ENCODE measurements at places on chromosomes 5 and 9.
A peak's percentile ranks its signal among the peaks of the same experiment; 100 is the strongest.

DNA sequence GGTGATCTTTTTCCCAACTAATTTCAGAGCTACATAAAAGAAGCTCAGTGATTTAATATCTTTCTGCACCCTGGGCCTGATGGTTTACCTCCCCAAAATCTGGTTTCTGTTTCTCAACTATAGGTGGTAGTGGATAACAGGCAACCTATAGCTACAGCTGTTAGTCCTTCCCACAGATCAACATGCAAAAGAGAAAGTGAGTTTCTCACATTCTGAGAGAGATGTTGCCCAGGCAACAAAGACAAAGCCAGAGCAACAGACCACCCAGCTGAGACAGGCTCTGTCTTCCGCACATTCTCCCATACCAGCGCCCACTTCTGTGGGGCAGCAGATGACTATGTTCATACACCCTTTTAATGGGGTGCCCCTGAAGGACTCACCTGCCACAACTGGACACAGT, 40.7 kb upstream of the PPP2R2B start:
- no peak for DNase-seq

DNA sequence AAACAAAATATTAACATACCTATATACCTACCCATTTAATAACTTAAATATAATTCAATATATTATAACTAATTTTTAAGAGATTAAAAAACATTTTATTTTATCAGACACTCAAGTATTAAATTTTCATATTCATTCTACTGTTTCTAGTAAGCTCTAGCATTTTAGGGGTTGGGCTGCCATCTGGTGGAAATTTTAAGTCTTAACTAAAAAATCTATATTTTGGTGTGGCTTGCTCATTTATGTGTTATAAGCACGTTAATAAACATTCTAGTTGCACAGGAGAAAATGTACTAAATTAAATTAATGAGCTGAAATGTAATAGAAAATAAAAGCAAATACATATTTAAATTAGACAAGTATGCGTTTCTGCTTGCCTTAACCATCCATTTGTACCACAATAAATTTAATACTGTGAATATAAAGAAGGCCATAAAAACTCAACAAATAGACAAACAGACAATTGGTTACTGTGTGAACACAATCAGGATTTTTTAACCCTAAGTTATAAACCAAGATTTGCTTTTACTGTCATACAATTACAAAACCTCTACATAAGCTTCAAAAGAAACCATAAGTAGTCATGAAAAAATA, 1728.3 kb upstream of the CDH9 start:
- DNase-seq = no peak

DNA sequence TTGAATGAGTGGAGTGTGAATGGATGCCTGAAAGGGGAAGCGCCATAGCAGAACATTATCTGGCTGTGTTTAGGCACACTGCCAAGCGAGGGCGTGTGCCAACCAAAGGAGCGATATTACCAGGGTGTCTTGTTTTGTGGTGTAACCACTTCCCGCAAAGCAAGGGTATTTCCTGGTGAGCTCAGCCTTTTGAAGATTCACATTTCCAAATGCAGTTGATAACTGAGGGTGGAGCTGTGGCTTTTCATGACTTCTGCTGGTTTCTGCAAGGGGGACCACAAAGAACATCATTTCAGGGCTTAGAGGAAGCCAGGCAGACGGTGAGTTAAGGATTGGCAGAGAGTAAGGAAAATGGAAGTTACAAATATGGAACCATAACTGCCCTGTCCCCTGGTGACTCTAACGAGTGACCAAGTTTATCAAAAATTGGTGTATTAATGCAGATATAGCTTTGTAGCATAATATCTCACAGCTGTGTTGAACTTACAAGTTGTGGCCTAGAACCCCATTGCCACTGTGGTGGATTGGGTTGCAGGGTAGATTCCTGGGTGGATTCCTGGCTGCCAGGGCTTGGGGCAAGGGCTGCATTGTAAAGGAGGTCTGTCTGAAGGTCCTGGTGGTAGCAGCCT, 71.4 kb downstream of the RALGPS1 start:
- no peak for DNase-seq

- DNase-seq = no peak
Observed at GRCh38 chr5:64506567-64507263, 900 bp downstream of the RGS7BP start.

- DNase-seq = no peak
Observed at GRCh38 chr5:175826980-175827379, 44.4 kb upstream of the CPLX2 start.

DNA sequence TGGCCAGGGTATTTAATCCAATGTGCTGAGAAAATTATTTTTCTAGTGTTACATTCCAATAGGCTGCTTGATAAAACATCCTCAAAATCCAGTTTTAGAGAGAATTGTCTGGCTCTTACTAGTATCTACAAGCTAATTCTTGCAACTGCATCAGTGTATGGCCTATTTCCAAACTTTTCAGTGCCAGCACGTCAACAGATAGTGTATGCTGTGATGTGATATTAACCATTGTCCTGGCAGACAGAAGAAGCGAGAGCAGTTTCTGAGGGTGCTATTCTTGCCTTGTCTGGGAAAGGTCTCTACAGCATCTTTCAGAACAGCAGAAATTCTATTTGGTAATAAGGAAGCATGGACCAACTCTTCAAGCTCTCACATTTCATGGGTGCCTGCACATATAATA, 174.2 kb upstream of the CDH12 start:
- DNase-seq = no peak

DNA sequence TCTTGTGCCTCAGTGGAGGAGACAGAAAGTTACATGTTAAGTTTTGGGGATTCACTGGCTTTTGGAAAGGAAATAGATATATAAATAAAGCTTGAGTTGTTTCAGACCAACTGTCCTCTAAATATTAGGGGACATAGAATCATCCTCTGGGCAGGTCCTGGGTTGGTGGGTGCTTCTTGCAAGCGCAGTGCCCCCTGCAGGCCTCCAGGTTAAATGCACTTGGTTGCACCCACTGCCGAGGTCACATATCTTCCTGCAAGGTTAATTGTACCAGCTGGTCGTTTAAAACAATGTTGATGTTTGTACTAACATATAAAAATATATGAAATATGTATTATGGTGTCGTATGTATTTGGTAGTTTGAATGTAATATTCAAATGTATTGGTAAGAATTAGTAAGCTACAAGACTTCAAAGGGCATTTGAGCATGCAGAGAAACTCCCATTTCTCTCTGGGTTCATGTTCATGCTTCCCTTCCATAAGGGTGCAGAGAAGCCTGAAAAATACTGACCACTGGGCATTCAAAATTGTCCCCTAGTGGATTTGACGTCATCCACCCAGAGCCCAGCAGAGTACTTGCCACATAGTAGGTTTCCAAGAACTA, 87.0 kb downstream of the ZNF618 start:
- DNase-seq = no peak

GRCh38 chr5:175082866-175083590, 358.6 kb downstream of the MSX2 start:
- no peak for DNase-seq

DNA sequence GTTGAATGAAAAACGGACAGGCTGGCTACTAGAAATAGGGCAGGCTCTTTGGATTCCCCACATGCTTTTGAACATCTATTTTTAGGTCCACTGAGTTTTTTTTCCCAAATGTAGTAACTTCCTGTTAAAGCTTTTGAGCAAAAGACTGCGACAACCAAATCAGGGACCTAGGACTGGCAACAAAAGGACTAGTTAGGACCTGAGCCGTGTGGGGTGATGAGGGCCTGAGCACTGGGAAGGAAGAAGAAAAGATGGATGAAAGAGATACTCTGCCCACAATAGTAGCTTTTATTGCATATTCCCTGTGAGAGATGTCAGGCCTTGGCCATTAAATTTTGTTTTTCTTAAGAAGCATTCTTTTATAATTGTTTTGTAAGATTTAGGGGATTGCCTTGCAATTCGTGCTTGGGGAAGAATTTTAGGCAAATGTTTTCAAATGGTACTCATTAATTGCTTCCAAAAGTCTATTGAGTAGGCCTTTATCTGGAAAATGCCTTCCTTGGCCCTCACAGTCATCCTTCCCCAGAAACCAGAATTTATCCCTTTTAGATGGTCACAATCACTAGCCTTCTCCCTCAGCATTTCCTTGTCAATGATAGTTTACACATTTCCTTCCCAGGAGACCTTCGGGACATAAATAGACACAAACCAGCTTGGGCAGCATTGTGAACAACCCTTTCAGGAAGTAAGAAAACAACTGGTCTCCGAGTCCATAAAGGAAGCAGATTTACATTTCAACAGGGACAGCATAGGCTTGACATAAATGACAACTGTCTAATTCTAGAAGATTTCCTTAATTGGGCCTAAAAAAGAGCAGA, 166.5 kb downstream of the RMI1 start:
- no peak for DNase-seq

- DNase-seq = no peak
Observed at GRCh38 chr9:121282277-121283079, 14.5 kb downstream of the GSN start.

GRCh38 chr5:66596636-66597182, 516 bp downstream of the MAST4 start:
- DNase-seq = no peak

GRCh38 chr5:36739751-36740221, 133.4 kb downstream of the SLC1A3 start:
- DNase-seq = no peak

DNA sequence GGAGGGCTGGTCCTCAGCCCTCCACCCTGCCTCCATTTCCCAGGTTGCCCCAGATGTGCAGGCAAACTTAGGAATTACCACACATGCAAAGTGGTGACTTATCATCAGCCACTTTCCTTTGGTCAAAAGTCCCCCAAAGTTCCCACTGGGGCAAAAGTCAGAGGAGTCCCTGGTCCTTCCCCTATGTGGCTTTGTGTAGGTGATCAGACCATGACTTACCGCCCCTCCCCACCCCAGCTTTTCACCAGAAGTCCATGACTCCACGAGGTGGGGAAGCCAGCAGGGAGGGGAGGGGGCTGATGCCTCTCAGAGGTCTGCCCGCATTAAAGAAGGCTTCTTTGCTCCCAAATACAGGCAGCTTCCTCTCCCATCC, 5.8 kb downstream of the TRAF1 start:
- no peak for DNase-seq

GRCh38 chr9:135085830-135086546, 1.5 kb upstream of the OLFM1 start:
- DNase-seq = peak; percentile 25

- DNase-seq = no peak
Observed at GRCh38 chr5:143402553-143403333, 743 bp downstream of the NR3C1 start.
